Cardiac septum (tissue), 1 donor: ENCODE measurements at places on chromosomes 5 and 9. TPM values are rescaled to one million over a fixed set of nuclear protein-coding genes. Genes with fewer than 3 reads are reported as not detected.

Gene PSAT1
- total RNA-seq, result 0.73 TPM

Gene TPD52L3
- total RNA-seq, result not detected

Gene AGXT2
- not detected for total RNA-seq

Gene IFNB1
- total RNA-seq, result not detected

Gene PCDHB12
- total RNA-seq, result 1.1 TPM

Gene SPINK4
- total RNA-seq, result not detected

Gene COQ4
- total RNA-seq, result 25.9 TPM

Gene TAF11L10
- not detected for total RNA-seq

Gene CDC42SE2
- 8.6 TPM for total RNA-seq

Gene NR4A3
- 22.4 TPM for total RNA-seq

Gene POLK
- total RNA-seq, result 26.6 TPM

Gene DMRTA1
- total RNA-seq, result 0.38 TPM

Gene GZMA
- 0.65 TPM for total RNA-seq

Gene F2RL1
- 3.7 TPM for total RNA-seq

Gene FOCAD
- total RNA-seq, result 38.3 TPM

Gene AFF4
- total RNA-seq, result 59.1 TPM

Gene ASPN
- 30.3 TPM for total RNA-seq

Gene WWC1
- 0.51 TPM for total RNA-seq

Gene PHF24
- 0.57 TPM for total RNA-seq

Gene PSIP1
- 21.2 TPM for total RNA-seq

Gene ALDH1A1
- total RNA-seq, result 6.2 TPM

Gene PCDHA1
- 0.08 TPM for total RNA-seq

Gene CDC25C
- total RNA-seq, result 0.19 TPM

Gene RASGRF2
- total RNA-seq, result 8.2 TPM

Gene F12
- total RNA-seq, result not detected

Gene SLC6A7
- not detected for total RNA-seq

Gene GLRA1
- not detected for total RNA-seq

Gene PDE8B
- 5.7 TPM for total RNA-seq

Gene STPG3
- total RNA-seq, result not detected

Gene PTPN3
- total RNA-seq, result 17.4 TPM

Gene LHX2
- total RNA-seq, result 0.19 TPM

Gene PCDHA7
- not detected for total RNA-seq

Gene DMRT3
- 0.16 TPM for total RNA-seq

Gene FAM53C
- 23.8 TPM for total RNA-seq

Gene GLDC
- 0.11 TPM for total RNA-seq

Gene ALDH1B1
- 21.0 TPM for total RNA-seq

Gene ZNF474
- total RNA-seq, result not detected

Gene STC2
- 6.0 TPM for total RNA-seq

Gene SHROOM1
- total RNA-seq, result 4.7 TPM

Gene TRIM36
- total RNA-seq, result 0.75 TPM

Gene CNTFR
- 1.1 TPM for total RNA-seq

Gene SLIT3
- 16.6 TPM for total RNA-seq

Gene PPIC
- total RNA-seq, result 40.0 TPM

Gene HAVCR2
- 1.7 TPM for total RNA-seq

Gene MEIKIN
- total RNA-seq, result not detected

Gene PTAR1
- 27.3 TPM for total RNA-seq

Gene SLC27A6
- total RNA-seq, result 64.4 TPM

Gene GFI1B
- total RNA-seq, result not detected

Gene SRD5A1
- total RNA-seq, result 4.2 TPM

Gene BHMT2
- 5.6 TPM for total RNA-seq

Gene SUSD3
- total RNA-seq, result 1.1 TPM

Gene PCDHGC4
- 5.8 TPM for total RNA-seq

Gene ABLIM3
- 118 TPM for total RNA-seq

Gene ENHO
- total RNA-seq, result 1.3 TPM

Gene TMC1
- total RNA-seq, result 0.27 TPM

Gene SLC25A2
- not detected for total RNA-seq

Gene TXNDC8
- total RNA-seq, result not detected

Gene NKD2
- 3.6 TPM for total RNA-seq

Gene OR1J4
- total RNA-seq, result not detected

Gene ARSI
- 0.38 TPM for total RNA-seq
